ENCODE measurements at places on chromosomes 6 and 20.

GRCh38 chr6:124494956-124495664, 467.1 kb upstream of the RNF217 start:
- DNase-seq: no peak

- no peak for DNase-seq
These were observed 229.7 kb downstream of the PRL start for GRCh38 chr6:22067122-22067521.

DNA sequence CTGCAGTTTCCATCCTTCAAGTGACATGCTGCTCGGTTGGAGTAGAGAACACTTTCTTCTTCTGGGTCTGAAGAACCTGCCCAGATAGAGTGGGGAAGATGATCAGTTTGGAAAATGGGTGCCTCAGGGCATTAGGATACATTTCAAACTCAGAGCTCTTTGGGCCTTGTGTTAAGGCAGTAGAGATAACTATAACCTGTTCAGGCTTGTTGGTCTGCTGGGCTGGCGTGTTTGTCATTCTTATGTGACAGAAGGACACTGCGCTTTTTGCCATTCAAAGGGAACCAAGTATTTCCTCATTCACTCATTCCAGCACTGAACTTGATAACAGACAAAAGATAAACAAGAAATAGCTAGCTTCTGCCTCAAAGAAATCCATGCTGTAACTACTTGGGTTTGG, 3.8 kb downstream of the TOMM34 start:
- DNase-seq: no peak

GRCh38 chr6:18565231-18565630, 178.1 kb downstream of the RNF144B start:
- DNase-seq: no peak

DNA sequence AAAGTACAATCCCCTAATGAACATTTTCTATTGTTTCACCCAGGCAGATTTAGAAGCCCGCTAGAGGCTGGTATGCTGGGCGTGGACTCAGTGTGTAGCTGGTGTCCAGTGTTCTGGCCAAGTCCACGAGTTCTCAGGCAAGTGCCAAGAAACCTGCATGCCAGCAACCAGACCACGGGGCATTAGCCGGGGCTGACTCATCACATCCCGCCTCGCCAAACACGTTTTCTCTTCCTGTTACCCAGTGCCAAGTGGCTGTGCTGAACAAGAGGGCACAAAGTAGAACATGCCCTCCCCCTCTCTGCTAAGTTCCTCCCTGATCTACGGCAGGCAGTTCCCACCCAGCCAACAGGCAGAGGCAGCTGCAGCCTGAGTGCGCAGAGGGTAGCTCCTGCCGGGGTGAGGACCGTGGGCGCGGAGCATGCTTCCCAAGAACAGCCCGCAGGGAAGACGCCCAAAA, 29.6 kb downstream of the RAMACL start:
- DNase-seq: no peak

GRCh38 chr20:15515691-15516090, 1057.6 kb downstream of the KIF16B start:
- no peak for DNase-seq

GRCh38 chr6:62971976-62972658, 239.2 kb upstream of the FKBP1C start:
- no peak for DNase-seq

DNA sequence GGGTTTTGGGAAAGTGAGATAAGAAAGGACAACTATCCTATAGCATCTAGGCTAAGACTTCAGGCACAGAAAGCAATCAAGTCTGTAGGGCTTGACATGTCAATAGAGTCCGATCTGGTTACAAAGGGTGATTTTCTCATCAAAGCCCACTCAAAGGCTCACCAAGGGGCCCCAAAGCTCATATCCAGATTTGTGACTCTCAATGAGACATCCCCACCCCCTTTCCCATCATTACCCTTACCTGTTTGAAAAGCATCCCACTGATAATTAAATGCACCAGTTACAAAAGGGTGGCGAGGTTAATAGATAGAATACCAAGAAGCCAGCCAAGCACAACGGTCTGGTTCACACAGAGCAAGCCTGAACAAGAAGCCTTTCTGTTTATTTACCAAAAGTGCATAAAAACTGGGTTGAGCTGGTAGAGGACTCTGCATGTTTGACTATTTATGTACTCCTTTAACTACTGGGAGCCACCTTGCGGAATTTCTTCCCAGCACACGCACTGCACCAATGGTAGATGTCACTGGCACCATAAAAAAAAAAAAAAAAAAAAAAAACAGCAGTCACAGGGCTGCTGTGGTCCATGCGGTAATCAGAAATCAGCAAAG, 6.1 kb downstream of the JAG1 start:
- DNase-seq: no peak

DNA sequence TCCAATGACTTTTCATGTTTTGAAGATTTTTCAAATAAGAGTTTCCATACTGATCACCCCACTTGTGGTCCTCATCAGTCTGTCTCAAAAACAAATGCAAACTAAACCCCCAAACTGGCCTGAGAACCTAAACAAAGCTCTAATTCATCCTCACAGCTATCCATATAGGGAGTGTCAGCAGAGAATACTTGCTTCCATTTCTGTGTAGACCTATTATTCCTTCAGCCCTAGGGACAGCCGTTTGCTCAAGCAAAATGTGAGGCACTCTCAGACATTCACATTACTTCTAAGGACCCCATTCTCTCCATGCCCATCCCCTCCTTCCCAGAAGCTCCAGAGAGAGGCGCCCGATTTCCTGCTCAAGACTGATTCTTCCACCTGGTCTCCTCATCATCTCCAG, 24.6 kb downstream of the DNAAF9 start:
- DNase-seq: no peak

DNA sequence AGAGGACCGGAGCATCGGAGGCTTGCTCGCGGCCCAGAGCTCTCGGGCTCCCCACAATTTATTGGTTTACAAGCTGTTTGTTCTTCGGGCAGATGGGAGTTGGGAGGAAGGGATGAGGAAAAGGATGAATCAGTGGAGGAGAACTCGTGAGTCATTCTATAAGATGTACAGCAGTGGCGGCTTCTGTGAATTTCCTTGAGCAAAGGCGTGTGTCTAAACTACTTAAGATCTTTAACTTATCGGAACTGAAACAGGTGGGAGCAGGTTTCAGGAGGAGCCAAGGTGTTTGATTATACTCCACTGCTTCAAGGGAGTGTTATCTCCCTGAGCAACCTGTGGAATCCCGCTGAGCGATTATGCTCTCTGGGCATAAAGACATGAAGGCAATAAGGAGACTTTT, 50.5 kb upstream of the IBTK start:
- no peak for DNase-seq

DNA sequence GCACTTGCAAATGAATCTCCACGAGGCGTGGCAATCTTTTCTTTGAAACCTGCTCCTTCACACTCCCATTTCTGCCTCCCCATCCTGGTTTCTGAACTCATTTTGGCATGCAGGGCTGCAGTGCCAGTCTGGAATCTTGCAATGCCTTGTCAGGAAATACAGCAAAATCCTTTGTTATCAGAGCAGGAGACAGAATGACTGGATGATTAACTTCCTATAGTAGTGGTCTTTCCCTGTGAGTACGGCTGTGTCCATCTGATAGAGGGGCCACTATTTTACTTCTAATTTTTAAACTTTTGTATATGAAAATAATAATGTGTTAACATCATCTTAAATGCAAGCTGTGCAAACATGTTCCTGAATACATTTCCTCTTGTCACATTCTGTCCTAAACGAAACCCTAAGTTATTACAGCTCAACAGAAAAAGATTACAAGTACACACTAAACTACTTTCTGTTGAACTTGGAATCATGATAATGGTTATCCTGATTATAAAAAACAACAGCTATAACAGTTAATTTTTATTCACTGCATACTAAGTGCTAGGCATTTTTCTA, 140.2 kb downstream of the KIF13A start:
- no peak for DNase-seq

GRCh38 chr6:82693094-82693493, 329.5 kb downstream of the TPBG start:
- no peak for DNase-seq

GRCh38 chr6:134622382-134623173, 304.7 kb upstream of the SGK1 start:
- DNase-seq: no peak

- no peak for DNase-seq
These were observed 90.9 kb downstream of the BMP7 start for GRCh38 chr20:57175397-57176010.

DNA sequence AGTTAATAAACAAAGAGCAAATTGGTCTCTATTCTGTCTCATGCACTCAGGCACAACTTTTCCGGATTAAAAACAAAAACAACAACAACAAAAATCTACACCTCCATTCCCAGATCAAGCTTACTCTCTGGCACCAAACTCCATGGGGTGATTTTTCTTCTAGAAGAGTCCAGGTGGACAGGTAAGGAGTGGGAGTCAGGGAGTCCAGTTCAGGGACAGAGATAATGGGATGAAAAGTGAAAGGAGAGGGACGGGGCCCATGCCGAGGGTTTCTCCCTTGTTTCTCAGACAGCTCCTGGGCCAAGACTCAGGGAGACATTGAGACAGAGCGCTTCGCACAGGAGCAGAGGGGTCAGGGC, 437 bp upstream of the HLA-A start:
- no peak for DNase-seq
